ENCODE measurements at places on chromosomes 2 and 18.

DNA sequence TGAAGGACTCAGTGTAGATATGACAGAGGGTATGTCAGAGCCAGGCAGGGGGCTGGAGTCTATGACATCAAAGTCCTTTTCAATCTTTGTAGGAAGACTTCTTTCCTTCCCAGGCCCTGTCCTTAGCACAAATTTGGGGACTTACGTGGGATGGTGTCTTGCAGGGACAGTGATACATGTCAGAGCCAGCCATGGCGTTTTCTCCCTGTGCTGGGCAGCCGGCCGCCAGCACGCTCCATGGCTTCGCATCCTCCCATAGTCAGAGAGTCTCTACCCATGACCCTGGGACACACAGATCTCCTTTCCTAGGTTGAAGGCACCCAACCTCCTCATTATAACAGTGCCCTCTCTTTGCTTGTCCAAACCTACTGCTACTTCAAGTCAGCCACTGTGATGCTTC is 156.9 kb upstream of the MYCN start:
- DNase-seq: no peak

GRCh38 chr18:1150344-1150743 is 245.7 kb downstream of the ADCYAP1 start:
- no peak for DNase-seq

DNA sequence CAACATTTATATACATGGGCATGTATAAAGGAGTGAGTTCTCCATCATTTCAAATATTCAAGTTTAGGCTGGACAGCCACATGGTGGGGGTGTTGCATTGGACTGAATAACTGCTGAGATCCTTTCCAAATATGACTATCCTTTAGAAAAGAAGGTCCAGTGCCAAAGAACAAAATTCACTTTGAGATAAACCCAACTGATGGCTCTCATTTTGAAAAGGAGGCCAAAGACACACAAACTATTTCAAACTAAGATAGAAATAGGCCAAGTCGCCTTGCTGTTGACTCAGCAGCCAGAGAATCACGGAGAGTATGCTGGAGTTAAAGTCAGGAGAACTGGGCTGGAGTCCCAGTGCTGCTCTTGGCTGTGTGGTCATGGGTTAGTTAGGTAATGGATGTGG is 204.5 kb upstream of the LRATD1 start:
- DNase-seq: no peak

DNA sequence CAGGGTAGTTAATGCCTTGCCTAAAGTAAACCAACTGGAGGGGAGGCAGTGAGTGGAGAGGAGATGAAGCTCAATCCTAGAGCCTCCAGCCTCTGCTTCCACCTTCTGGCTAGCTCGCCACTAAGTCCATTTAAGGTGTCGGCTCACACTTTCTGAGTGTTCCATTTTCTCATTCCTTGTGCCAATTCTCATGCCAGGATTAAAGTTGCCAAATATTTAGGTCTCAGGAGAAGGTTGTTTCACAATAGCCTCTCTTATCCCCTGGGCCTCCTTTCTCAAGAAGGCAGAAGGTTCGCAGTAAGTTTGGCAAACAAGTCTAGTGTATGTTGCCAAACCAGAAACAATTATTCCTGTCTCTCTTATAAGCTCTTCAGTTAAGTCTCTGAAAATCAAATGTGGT is 57.2 kb downstream of the TACR1 start:
- no peak for DNase-seq

- DNase-seq: no peak
Observed at GRCh38 chr2:180463608-180464007, 456.5 kb upstream of the CWC22 start.

DNA sequence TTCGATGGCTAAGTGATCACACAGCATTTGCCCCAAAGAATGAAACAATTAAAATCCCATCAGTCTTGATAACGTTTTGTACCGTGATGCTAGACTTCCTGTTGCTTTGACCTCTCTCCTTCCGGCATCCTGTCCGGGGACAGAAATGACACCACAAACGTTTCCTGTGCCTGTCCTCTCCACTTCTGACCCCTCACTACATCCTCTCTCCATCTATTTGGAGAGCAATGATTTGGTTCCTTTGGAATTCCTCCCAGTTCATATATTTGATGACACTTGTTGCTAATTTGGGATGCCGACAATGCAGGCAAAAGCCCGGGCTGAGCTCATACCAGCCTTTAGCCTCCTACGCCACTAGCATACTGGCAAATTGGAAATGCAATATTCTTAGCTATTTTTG is 151.2 kb upstream of the CCDC68 start:
- DNase-seq: no peak

- no peak for DNase-seq
Observed at GRCh38 chr2:151243468-151243867, 18.2 kb downstream of the RBM43 start.

DNA sequence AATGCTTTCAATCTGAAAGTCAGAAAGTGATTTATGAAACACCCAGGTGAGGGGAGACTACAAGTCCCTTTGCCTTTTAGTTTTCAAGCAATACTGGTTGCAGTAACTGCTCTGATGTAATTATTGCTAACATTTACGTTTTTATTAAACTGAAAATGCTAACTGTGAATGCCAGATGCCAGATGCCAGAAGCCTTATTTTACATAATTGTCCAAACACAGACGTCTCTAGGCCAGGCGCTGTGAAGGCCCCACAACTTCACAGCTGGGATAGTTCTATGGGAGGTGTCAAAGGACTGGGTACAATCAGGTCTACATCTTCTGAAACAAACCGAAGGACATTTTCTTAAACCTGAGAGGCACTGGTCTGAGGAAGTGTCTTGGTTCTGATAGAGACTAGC is 27.5 kb upstream of the MSGN1 start:
- no peak for DNase-seq

All from NCI-H1105 (cell line).